Activated T-cell treated with anti-CD3 and anti-CD28 coated beads, Interleukin-2, amount 50 U/mL, for 72 hours (primary cell): ENCODE measurements at places on chromosomes 3 and 15. TPM values are rescaled to one million over a fixed set of nuclear protein-coding genes. Genes with fewer than 3 reads are reported as not detected.

The RBPMS2 gene
- 0.14 TPM for total RNA-seq

The GHSR gene
- total RNA-seq, result not detected

The GOLIM4 gene
- total RNA-seq, result 5.8 TPM

The CHDH gene
- total RNA-seq, result 0.89 TPM

The SGO1 gene
- total RNA-seq, result 27.8 TPM

The REC114 gene
- total RNA-seq, result not detected

The CPA3 gene
- total RNA-seq, result not detected

The LRRC31 gene
- not detected for total RNA-seq

The GP5 gene
- total RNA-seq, result 1.9 TPM

The RPS17 gene
- 2,932 TPM for total RNA-seq

The ATG7 gene
- 29.7 TPM for total RNA-seq

The GNAT1 gene
- total RNA-seq, result not detected

The UBE2E2 gene
- total RNA-seq, result 11.9 TPM

The TBC1D21 gene
- not detected for total RNA-seq

The SRGAP3 gene
- 2.8 TPM for total RNA-seq

The CKMT1A gene
- total RNA-seq, result 1.0 TPM

The TWF2 gene
- 124 TPM for total RNA-seq

The WDR93 gene
- 0.19 TPM for total RNA-seq

The CHD2 gene
- 208 TPM for total RNA-seq
